Fibroblast of skin of left quadriceps (primary cell): ENCODE measurements at places on chromosomes 2 and 18.

DNA sequence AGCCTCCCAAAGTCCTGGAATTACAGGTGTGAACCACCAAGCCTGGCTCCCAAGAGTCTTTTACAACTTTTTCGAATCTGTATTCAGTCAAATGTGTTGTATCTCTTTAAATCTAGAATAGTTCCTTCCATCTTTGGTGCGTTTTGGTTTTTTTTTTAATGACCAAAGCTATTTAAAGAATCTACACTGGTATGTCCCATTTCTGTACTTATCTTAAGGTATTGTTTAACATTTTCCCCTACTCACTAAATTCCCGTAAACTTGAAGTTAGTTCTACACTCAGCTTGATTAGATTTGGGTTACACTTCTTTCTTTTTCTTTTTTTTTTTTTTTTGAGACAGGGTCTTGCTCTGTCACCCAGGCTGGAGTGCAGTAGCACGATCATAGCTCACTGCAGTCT lies 63.8 kb downstream of the TMEM237 start:
- DNase-seq: peak; percentile 22

DNA sequence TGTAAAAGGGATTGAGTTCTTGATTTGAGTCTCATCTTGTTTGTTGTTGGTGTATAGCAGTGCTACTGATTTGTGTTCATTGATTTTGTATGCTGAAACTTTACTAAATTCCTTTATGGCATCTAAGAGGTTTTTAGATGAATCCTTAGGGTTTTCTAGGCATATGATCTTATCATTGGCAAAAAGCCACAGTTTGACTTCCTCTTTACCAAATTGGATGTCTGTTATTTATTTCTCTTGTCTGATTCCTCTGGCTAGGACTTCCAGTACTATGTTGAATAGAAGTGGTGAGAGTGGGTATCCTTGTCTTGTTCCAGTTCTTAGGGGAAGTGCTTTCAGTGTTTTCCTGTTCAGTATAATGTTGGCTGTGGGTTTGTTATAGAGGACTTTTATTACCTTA lies 4.8 kb downstream of the ANKAR start:
- DNase-seq: no peak

- no peak for DNase-seq
Observed at GRCh38 chr2:217254111-217254510, 394.2 kb upstream of the TNP1 start.

DNA sequence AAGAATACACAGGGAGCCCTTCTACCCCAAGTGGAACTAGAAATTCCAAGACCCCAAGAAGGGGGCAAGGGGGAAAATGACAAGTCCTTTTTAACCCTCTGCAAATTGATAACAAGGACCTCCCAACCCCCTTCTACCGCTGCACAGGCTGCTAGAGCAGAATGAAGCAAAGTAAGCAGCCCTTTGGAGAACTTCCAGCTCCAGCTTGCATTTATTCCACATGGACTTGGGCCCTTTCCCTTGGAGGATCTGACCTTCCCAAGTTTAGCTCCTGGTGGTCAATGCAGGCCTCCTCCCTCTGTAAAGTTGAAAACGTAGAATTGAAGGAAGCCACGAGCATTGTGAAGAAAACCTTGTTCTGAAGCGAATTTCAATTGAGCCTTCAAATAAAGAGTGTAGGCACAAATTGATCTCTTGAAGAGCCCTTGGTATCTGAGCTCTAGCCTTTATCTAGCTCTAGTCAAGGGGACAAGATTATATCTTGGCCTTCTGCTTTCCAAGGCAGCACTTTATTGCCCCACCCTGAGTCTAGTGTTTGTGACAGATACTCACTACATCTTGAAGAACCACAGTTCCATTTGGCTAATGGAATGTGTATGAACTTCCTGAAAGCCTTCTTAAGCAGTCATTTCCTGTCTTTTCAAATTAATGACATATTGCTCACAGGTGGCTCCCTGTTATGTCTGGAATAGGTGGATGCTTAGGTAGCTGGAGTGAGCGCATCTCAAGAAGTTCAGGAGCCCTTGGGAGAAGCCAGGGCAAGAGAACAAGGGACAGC lies 37.2 kb downstream of the SLC14A2 start:
- DNase-seq: no peak

DNA sequence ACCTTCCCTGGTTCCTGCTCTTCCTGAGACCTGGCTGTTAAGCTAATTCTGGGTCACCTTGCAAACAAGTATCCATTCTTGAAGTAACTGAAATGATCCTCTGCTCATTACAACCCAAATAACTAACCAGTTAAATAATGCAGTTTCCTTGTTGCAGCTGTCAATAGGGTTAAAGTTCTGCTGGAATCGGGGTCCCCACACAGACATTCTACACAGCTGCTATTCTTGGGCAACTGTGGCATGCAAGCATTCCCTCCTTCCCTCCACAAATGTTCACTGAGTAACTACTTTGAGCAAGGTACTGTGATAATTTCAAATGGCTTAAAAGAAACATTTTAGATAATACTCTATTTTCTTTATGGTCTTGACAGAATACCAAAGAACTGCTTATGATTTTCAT lies 17.1 kb downstream of the RBKS start:
- DNase-seq: no peak

DNA sequence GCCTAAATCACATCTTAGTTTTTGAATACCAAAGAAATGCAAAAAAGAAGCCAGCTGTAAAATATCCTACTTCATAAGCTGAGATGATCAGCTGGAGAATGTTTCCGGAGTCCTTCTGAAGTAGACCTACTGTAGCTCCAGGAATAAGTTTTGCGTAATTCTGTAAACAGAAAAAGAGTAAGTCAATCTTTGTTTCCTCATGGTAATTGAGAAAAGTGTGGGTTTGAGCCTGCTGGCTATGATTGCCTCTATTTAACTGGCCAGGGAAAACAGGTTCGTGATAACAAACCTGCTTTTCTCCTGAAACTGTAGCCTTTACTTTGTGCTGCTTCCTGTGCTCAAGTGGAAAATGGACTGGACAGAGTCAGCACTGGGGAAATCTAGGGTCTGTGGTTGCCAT lies 58.2 kb downstream of the ITGB6 start:
- DNase-seq: no peak

- DNase-seq: no peak
Observed at GRCh38 chr2:241946306-241947003, 76.9 kb downstream of the RTP5 start.

DNA sequence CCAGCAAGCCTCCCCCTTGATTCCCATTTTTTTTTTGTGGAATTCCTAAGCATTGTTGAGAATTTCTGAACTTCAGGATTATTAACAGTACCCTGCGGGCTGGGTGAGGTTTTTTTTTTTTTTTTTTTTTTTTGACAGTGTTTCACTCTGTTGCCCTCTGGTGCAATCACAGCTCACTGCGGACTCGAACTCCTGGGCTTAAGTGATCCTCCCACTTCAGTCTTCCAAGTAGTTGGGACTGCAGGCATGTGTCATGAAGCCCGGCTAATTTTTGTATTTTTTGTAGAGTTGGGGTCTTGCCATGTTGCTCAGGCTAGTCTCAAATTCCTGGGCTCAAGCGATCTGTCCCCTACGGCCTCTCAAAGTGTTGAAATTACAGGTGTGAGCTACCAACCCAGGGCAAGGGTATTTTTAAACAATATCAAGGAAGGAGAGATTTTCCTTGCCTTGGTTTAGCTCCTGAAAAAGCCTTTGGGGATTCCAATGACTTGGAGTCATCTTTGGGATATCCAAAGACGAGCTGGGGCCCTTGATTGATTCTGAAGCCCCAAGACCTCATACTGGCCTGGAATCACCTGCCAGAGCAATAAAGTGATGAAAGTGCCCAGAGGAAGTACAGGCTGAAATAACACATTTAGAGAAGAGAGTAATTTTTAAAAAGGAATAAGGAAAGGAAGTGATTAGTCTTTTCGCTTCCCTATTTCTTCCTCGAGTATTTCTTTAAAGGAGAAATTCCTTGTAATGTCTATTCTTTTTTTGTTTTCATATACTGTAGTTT lies 240.2 kb downstream of the TGIF1 start:
- no peak for DNase-seq

DNA sequence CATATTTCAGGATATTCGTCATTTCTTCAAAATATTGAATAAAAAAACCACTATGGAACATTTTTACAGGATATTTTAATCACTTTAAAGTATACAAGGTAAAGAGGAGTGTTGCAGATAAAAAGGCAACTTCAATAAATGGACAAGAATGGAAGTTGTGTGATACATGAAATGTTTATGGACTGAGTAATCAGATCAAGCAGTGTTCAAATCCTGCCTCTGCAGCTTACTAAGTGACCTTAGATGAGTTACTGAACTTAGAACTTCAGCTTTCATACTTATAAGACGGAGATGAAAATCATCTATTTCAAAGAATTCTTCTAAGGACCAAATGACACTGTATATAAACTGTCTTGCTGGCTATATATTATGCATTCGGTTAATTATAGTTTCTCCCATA lies 87.2 kb downstream of the LNPK start:
- DNase-seq: no peak

- no peak for DNase-seq
Observed at GRCh38 chr2:106160786-106161261, 33.3 kb downstream of the UXS1 start.

GRCh38 chr18:61803393-61803792 lies 89.4 kb downstream of the RNF152 start:
- DNase-seq: no peak

DNA sequence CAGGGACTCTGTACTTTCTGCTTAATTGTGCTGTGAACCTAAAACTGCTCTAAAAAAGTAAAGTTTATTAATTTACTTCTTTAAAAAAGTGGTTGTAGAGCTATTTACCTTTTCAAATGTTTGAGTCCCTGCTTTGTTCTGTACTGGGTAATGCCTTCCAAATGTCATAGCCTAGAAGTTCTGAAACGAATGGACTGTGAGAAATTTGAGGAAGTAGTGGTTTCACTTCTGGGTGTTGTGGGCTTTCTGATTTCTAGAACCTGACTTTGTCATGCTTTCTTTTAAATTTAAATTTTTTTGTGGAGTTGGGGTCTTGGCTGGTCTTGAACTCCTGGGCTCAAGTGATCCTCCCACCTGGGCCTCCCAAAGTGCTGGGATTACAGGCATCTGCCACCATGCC lies 44.6 kb downstream of the SMAD4 start:
- no peak for DNase-seq

GRCh38 chr2:42893047-42893758 lies 100.8 kb upstream of the HAAO start:
- no peak for DNase-seq

- DNase-seq: no peak
Observed at GRCh38 chr18:62435435-62436031, 87.3 kb upstream of the ZCCHC2 start.

GRCh38 chr2:33104726-33105125 lies 158.0 kb downstream of the LTBP1 start:
- DNase-seq: no peak

DNA sequence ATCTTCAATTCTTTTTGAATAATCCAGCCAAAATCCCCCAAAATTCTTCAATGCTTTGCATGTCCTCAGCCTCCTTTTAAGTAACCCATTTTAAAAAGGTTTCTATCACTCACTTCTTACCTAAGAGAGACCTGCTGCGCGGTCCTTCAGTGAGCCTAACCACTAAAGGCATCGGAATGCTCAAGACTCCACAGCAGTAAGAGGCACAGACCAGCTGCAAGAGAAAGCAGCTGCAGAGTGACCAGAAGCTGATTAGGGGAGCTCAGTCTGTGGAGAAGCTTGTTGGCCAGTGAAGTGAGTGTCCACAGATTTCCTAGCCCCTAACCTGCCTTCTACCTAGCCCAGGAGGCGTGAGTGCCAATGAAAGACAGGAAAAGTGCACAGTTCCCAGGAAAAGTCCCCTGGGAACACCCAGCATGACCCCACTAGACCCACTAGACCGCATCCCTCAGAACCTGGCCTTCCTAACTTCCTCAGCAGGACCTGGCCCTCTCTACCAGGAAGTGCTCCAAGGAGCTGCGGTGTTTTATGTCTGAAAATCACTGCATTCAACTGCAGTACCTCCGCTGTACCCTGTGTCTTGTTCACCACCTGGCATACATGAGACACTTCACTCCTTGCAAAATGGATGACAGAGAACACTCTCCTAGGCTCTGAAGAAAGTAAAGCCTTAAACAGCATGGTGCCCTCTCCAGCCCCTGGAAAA lies 10.1 kb downstream of the MBOAT2 start:
- DNase-seq: no peak

- DNase-seq: no peak
Observed at GRCh38 chr2:195473862-195474261, 183.2 kb upstream of the SLC39A10 start.

DNA sequence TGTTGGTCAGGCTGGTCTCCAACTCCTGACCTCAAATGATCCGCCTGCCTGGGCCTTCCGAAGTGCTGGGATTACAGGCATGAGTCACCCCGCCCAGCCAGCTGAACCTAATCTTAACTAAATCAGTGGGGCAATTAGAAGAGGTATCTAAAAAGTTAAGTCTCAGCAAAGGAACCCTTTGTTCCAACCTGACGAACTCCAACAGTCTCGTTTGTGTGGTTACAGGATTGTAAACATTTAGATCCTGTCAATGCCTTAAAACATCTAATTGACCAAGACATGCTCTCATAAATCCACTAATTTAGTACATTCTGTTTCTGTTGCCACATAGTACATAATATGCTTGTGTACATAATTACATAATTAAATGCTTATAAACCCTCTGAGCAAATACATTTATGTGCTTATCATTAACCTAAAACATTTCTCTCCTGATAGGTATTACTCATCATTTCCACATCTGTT lies 31.1 kb upstream of the STK39 start:
- no peak for DNase-seq

GRCh38 chr2:231332388-231332787 lies 63.1 kb upstream of the B3GNT7 start:
- no peak for DNase-seq

GRCh38 chr2:230751062-230751461 lies 38.4 kb downstream of the CAB39 start:
- DNase-seq: peak; percentile 80

DNA sequence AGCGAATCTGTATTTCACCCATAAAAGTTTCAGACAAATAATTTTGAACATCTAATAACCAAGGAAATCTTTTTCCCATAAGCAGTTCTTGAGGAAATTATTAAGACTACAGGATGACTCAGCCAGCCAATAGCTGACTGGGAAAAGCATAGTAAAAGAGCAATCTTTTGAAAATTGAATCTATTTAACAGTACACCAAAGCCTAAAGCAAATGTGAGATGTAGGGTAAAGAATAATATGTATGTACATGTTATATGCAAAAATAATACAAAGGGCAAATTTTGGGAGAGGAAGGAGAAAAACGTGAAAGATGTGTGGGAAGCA lies 12.6 kb upstream of the KDSR start:
- DNase-seq: no peak

GRCh38 chr2:145622285-145622684 lies 1102.4 kb upstream of the ZEB2 start:
- no peak for DNase-seq
